ENCODE measurements at places on chromosomes 13 and 19.

DNA sequence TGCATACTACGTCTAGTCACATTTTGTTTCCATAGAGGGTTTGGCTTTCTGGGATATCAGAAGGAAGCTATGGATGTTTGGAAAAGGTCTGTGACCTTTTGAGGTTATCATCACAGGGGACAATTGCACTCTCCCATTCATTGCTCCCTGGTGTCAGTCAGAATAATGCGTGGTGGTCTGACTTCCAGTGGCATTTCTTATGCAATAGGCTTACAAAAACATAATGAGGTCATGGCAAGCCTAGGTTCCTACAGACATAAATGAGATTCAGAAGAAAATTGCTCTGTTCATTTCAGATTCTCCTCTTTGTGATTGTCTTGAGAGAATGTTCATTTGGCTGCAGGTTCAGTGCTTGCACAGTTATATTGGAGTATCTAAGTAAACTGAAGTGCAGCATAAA, 54.6 kb downstream of the ARHGAP35 start:
- DNase-seq = no peak

DNA sequence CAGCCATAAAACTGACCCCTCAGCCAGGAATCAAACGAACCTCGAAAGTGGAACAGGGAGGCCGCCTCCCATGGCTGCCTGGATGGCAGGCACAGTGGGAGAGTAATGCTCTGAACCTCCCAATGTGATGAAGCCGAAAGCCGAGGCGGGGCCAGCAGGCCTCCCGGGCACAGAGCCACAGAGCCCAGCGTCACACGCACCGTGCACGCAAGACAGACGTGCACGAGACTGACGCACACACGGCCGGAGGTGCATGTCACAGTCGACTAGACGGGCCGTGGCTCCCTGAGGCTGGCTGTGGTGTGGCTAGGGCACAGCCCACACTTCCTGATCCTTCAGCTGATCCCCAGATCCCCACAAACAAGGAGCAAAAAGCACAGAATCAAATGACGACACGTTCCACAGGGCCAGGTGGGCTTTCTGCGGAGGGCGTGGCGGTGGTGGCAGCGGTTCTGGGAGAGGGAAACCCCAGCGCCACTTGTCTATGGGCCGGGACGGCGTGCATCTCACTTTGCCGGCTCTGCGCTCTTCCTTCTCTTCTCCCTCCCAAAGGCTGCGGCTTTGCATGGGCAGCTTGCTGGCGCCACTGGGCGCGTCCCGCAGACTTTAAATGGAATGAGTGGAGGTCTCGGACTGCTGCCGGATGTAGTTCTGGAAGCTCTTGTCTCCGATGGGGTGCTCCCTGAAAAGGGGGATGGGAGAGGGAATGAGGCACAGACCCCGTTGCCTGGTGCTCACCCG, 5.0 kb upstream of the C13orf46 start:
- no peak for DNase-seq

DNA sequence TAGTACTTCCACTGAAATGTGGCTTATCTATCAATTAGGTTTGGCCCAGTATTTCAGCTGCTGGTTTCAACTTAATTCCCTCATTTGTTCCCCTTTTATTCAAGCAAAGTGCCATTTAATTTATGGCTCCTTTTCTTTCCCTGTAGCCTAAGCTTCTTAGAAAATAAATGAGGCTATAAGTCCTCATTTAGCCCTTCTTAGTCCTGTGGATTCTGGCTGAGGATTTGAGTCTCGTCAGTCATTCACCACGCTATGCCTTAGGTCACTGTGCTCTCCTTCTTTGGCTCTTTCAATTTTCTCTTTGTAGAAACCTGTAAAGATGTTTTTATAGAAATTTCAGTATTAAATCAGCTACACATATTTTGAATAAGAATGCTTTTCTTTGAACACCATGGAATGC, 579.1 kb downstream of the GPC6 start:
- DNase-seq = no peak

DNA sequence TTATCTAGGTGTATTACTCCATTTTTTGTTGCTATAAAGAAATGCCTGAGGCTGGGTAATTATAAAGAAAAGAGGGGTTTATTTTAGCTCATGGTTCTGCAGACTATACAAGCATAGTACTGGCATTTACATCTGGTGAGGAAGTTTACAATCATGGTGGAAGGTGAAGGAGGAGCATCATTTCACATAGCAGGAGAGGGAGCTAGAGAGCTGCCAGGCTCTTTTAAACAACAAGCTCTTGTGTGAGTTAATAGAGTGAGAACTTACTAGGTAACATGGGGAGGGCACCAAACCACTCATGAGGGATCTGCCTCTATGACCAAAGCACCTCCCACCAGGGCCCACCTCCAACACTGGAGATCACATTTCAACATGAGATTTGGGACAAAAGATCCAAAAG, 221.7 kb upstream of the GPC6 start:
- DNase-seq = no peak

- no peak for DNase-seq
These were observed 20.3 kb upstream of the TUBGCP3 start for GRCh38 chr13:112608212-112608611.

DNA sequence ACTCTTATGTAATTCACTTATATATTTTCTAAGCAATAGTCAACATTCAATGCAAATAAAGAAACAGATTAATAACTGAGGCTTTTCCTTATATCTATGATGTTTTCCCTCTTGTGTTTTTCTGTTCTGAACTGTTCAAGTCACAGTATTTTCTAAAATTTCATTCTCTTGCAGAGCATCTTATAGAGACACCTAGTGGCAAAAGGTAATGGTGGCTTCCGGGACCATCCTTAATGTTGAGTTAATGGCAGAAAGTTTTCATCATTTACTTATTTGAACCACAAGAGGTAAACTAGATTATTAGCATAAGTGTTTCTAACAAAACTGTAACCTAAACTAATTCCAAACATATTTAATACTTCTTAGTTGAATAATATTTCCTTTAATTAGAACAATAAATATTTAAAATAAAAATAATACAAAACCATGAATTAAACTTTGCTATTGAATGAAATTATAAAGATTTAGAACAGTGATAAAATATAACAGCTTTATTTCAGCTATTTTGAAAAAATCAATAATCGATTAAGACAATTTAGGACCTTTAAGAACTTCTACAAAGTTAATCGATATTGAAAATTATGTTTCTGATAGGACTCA, 1.7 kb upstream of the SLITRK5 start:
- DNase-seq = no peak

- DNase-seq = no peak
These were observed 36.8 kb upstream of the ZNF536 start for GRCh38 chr19:30335306-30335886.

GRCh38 chr19:7677669-7678311, 900 bp downstream of the MCEMP1 start:
- no peak for DNase-seq

- no peak for DNase-seq
These were observed 378.5 kb downstream of the MYO16 start for GRCh38 chr13:109007946-109008345.

DNA sequence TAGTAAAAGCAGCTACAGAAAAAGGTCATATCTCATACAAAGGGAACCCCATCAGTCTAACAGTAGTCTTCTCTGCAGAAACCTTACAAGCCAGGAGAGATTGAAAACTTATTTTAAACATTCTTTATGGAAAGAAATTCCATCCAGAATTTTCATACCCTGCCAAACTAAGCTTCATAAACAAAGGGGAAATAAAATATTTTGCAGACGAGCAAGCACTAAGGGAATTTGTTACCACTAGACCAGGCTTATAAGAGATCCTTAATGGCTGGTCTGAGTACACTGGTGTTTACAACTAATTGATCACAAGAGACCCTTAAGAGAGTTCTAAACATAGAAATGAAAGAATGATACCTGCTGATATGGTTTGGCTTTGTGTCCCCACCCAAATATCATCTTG, 128.6 kb upstream of the TNFSF11 start:
- no peak for DNase-seq

DNA sequence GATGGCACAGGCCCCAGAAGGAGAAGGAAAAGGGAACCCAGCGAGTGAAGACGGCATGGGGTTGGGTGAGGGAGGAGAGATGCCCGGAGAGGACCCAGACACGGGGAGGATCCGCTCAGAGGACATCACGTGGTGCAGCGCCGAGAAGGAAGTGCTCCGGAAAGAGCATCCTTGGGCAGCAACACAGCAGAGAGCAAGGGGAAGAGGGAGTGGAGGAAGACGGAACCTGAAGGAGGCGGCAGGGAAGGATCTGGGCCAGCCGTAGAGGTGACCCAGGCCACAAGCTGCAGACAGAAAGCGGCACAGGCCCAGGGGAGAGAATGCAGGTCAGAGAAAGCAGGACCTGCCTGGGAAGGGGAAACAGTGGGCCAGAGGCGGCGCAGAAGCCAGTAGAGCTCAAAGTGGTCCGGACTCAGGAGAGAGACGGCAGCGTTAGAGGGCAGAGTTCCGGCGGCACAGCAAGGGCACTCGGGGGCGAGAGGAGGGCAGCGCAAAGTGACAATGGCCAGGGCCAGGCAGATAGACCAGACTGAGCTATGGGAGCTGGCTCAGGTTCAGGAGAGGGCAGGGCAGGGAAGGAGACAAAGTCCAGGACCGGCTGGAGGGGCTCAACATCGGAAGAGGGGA, 1.1 kb downstream of the PPP1R12C start:
- DNase-seq = no peak

DNA sequence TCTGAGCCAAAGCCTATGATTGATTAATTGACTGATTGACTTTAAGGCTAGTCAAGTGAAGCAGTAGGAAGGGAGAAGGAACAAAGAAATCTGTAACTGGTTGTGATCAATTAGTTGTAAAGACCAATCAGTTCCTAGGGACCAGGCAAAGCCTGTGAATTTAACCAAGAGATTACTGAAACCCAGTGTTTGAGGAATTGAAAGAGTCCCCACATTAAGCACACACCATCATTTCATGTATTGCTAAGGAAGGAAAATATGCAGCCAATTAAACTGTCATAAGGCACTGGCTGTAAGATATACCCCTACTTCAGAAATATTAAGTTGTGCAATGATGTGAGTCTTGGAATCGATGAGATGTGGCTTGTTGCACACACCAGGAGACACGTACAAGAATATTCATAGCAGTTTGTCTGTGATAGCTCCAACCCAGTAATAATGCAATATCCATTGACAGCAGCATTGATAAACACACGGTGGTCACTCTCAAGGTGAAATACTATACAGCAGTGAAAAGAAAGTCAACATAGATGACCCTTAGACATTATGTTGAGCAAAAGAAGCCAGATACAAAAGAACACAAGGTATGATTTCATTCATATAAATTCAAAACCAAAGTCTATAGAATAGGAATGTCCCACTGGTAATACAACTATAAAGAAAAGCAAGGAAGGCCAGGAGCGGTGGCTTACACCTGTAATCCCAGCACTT, 9.0 kb downstream of the C19orf47 start:
- DNase-seq = no peak

- DNase-seq = no peak
These were observed 78.6 kb downstream of the SLC7A1 start for GRCh38 chr13:29516880-29517279.

GRCh38 chr13:23182142-23182541, 1.4 kb downstream of the SGCG start:
- no peak for DNase-seq

DNA sequence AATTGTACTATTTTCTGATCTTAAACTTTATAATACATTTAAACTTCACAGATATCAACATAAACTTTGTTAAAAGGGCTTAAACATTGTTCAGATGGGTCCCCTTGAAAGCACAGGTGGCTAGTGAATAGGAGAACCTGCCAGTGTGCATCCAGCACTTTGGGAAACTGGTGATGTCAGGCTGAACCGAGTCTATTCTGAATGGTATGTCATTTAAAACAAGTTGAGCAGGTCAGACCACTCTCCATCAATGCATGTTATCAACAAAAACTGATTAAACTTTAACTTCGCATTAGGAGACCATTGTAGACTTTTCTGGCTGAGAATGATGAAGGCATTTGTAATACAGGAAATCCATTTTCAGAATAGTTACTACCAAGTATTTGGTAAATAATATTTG, 50.1 kb upstream of the FREM2 start:
- DNase-seq = no peak

GRCh38 chr13:98622931-98623331, 46.0 kb upstream of the STK24 start:
- DNase-seq = no peak

- DNase-seq = no peak
These were observed 35.6 kb downstream of the TNFRSF19 start for GRCh38 chr13:23605831-23606230.

GRCh38 chr13:60944016-60944415, 471.6 kb downstream of the PCDH20 start:
- no peak for DNase-seq

GRCh38 chr19:42436006-42436405, 6.7 kb downstream of the CXCL17 start:
- DNase-seq = no peak

DNA sequence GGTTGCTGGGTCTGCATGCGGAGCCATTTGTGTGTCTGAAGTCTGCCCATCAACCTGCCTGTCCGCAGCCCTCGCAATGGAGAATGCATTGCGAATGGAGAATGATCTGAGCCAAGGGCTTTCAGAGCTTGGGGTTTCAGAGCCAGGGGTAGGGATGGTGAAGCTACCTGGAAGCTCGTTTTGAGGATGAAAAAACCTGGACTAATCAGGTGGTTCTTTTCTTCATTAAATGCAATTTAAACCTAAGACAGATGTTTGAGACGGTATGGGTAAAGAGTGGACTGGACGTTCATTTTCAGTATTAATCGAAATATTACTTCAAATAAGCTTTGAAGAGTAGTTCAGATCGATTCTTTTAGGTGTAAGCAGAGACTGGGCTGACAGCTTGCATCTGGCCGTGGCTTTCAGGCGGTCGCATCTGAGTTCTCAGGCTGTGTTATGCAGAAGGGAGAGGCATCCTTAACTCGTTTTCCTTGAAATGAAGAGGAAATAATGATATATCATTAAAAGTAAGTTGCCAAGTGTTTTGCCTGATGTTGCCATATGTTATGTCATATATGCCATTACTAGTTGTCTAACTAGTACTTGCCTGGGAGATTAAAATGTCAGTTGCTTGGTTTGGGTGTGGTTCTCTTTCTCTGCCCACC, 801 bp downstream of the MCF2L start:
- DNase-seq = no peak

- DNase-seq = no peak
These were observed 34.9 kb downstream of the N4BP2L2 start for GRCh38 chr13:32503727-32504126.

DNA sequence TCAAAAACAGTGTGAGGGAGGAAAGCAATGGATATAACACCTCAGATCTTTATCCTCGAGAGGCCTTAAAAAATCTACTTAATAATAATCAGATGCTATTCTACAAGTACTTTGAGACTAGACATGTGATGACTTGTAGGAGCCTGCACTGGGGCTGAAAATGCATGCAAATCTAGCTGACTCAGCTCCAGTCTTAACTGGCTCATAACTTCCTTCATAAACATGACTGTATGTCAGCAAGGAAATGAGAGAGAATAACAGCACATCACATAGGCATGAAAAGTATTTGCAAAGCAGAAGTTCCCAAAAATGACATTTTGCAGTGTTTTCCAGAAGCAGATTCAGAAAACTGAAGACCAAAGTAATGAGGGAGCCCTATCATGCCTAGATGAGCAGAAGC, 38.1 kb downstream of the PSG5 start:
- no peak for DNase-seq

GRCh38 chr13:67588607-67589006, 358.5 kb upstream of the PCDH9 start:
- DNase-seq = no peak

GRCh38 chr13:43688227-43688907, 98.4 kb downstream of the ENOX1 start:
- DNase-seq = no peak

Data from GM12864 (cell line).